ENCODE measurements at places on chromosomes 11 and 22. TPM values are rescaled to one million over a fixed set of nuclear protein-coding genes. Genes with fewer than 3 reads are reported as not detected.
A peak's percentile ranks its signal among the peaks of the same experiment; 100 is the strongest.

DNA sequence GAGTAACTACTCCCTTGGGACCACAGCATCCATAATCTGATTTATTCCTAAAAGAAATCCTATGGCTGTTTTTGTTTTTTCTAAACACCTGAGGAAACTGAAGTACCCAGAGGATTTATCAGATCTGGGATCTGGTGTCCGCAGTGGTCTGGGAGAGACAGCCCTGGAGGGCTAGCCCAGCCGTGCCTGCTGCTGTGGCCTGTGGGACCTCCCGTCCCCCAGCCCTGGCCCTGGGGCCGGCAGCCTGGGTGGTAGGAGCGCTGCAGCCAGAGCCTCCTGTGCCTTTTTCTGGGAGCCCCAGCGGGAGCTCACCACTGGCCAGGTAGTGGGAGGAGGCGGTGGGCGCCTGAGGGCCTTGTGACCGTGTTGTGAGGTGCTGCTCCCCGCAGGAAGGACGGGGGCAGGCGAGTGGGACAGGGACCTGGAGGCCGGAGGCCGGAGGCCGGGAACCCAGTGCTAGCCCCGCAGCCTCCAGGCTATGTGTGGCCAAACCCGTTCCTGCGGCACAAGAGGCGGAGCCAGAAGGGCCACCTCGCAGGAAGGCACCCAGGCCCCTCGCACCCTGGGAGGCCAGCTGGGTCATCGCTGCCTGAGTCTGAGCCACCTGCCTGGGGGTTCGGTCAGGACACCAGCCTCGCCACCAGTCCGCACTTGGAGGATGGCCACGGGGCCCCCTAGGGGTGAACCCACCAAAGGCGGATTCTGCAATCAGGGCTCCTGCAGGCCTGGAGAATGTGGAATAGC is 18.2 kb upstream of the C11orf96 start:
- H3K36me3 ChIP-seq, result no peaks in the 10 kb centered on the region
- DNase-seq, result no peak
- no peak overlapping the region for H3K4me3 ChIP-seq
- H3K27ac ChIP-seq, result no peak overlapping the region
- H3K27me3 ChIP-seq, result no peaks in the 10 kb centered on the region

DNA sequence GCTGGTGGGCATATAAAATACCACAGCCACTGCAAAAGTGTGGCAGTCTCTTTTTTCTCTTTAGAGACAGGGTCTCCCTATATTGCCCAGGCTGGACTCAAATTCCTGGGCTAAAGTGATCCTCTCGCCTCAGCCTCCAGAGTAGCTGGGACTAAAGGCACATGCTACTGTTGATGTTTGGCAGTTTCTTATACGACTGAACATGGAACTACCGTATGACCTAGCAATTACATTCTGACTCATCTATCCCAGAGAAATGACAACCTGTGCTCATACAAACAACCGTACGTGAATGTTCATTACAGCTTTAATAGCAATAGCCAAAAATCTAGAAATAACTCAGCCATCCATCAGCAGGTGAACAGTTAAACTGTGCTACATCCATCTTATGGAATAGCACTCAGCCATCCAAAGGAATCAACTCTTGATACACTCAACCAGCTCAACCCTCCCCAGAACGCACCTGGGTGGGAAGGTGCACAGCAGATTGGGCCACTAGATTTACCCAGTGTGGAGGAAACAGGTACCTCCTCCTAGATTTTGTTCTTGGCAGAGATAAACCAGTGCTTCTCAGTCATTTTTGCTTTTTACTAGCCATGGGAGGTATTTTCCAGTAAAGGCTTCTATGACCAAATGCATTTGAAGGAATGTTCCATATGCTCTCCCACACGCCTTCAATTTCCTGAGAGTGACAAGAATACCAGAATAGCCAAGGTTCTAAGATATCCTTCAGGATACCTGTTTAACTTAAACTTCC is 130.5 kb downstream of the MED15 start:
- H3K27ac ChIP-seq, result no peak overlapping the region
- H3K27me3 ChIP-seq, result no peaks in the 10 kb centered on the region
- no peaks in the 10 kb centered on the region for H3K36me3 ChIP-seq
- DNase-seq, result no peak
- H3K4me3 ChIP-seq, result no peak overlapping the region

GRCh38 chr11:70097783-70098563 is 19.9 kb downstream of the ANO1 start:
- no peak overlapping the region for H3K27ac ChIP-seq
- DNase-seq, result no peak
- peaks cover 56% of the 10 kb centered on the region for H3K36me3 ChIP-seq
- no peaks in the 10 kb centered on the region for H3K27me3 ChIP-seq
- H3K4me3 ChIP-seq, result no peak overlapping the region
- H3K4me1 ChIP-seq, result peaks cover 5% of the 10 kb centered on the region

KCNJ11 gene
- 1.8 TPM for total RNA-seq

DNA sequence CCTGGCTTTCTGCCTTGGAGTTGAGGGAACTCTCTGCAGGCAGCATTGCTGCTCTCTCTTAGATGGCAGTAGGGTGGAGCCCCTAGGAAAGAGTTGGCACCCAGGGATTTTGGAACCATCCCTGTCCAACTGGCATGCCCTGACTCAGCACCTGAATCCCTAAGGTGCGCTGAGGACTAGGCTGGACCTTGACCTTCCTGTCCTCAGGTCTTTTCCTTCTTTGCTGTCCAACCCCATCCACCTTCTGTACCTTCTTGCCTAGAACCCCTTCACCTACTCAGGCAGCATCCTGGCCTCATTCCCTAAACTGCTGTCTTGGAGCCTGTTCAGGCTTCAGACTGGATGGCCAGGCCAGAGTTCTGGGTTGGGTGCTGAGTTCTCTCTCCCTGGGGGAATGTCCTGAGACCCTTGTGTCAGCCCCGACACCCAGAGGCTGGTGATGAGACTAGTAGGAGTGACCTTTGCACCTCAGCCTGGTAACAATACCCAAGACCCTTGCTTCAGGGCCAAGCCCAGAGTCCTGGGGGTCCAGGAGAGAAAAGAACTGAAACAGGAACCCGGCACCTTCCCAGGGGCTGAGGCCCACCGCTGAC is 2.5 kb upstream of the POLD4 start:
- peaks cover 64% of the 10 kb centered on the region for H3K4me1 ChIP-seq
- no peak overlapping the region for H3K4me3 ChIP-seq
- H3K27ac ChIP-seq, result peak overlapping the region; percentile 93
- H3K36me3 ChIP-seq, result no peaks in the 10 kb centered on the region
- no peak for DNase-seq

DNA sequence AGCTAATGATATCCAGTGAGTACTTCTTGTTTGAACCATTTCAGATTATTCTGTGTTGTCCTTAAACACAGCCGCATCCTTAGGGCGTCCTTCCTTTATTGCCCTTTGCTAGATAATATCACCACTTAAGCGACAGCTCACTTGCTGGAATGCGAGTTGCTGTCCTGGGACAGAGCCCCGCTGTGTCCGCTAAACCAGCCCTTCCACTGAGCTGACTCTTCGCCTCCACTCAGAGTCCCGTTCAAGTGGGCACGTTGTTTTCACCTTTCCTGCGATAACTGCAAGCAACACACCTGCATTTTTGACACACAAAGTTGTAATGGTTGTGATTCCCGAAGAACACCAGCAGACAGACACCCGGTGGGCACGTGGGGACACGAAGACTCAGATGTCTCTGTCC is 140.0 kb downstream of the TBC1D22A start:
- no peaks in the 10 kb centered on the region for H3K4me1 ChIP-seq
- H3K27me3 ChIP-seq, result no peaks in the 10 kb centered on the region
- no peak for DNase-seq
- no peak overlapping the region for H3K4me3 ChIP-seq
- H3K27ac ChIP-seq, result no peak overlapping the region

TTC36 gene
- 6.2 TPM for total RNA-seq

DNA sequence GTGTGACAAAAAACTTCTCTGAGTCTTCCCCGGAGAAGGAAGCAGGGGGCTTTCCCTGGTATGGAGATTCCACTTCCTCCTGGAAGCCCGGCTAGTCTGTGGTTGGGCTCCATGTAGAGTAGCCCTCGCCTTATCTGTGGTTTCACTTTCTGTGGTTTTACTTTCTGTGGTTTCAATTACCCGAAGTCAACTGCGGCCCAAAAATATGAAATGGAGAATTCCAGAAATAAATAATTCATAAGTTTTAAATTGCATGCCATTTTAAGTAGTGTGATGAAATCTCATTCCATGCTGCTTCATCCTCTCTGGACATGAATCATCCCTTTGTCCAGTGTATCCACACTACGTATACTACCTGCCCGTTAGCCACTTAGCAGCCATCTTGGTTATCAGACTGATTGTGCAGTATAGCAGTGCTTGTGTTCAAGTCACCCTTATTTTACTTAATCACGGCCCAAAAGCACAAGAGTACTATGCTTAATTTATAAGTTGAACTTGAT is 275.0 kb upstream of the SESN3 start:
- H3K27ac ChIP-seq, result no peak overlapping the region
- no peak overlapping the region for H3K4me3 ChIP-seq
- H3K27me3 ChIP-seq, result peaks cover 24% of the 10 kb centered on the region
- H3K36me3 ChIP-seq, result no peaks in the 10 kb centered on the region

DNA sequence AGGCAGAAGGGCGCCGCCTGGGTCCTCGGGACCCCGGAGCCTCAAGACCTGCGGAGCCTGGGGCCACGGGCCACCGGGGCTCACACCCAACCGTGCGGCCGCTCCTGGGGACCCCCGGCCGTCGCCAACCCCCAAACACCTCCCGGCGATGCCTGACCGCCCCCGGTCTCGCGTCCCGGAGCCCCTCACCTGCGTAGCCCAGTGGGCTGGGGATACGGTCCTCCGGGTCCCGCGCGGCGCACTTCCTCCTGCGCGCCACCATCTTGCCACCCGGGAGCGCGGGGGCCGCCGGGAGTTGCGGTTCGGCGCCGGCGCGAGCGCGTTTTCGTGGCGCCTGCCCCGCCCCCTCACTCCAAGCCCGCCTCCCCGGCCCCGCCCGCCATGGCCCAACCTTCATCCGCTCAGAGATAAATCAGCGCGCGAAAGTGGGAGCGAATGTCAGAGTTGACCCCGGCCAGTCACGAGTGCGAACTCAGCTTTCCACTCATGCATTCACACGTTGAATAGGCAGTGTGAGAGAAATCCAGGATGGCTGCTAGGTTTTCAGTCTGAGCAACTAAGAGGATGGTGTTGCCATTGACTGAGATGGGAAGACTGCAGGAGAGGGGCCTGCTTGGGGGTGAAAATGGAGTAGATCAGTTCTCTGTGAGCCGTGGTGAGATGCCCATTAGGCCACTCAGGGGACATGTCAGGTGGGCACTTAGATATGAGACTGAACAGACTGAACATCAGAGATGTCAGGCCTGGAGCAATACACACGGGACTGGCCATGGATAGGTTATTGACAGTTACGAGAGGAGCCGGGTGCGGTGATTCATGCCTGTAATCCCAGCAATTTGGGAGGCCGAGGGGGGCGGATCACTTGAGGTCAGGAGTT is at the start of gene RRP7A:
TSS of gene RRP7A (minus strand) at position 272 of the 877 bp plus-strand sequence. CDS start at position 262, 10 bp downstream.
- H3K27ac ChIP-seq, result no peak within 1 kb of the TSS
- DNase-seq, result peak; percentile 67
- peak within 1 kb of the TSS; percentile 71 for H3K4me3 ChIP-seq

DNA sequence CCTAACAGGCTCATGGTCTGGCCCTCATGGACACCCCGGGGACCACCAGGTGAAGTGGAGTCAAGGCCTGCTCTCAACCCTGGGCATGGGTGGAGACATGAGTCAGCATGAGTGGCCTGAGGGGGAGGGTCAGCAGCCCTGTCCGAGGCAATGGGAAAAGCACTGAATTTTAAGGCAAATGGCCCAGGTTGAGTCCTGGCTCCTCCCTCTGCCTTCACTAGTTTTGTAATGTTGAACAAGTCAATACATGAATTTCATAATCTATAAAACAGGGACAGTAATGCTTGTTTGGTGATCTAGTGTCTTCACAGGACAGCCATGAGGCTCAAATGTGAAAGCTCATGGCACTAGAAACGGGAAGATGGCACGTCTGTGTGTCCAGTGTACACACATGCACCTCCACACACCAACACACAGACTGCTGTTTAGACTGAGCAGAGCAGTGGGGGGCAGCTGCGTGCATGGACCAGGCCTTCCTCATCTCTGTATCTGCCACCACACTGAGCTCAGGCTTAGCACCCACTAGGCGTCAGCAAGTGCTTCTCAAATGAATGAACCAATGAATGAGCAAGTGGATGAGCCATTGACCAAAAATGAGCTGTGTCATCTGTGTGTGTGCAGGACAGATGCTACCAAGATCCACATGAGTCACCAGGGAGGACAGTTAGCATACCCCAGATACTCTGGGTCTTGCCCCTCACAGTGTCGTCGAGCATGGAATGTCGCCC is 63.4 kb downstream of the NRXN2 start:
- H3K36me3 ChIP-seq, result no peaks in the 10 kb centered on the region
- H3K4me3 ChIP-seq, result no peak overlapping the region
- H3K27me3 ChIP-seq, result no peaks in the 10 kb centered on the region
- DNase-seq, result peak; percentile 93
- peak overlapping the region; percentile 73 for H3K27ac ChIP-seq

CHRM1 gene
- not detected for total RNA-seq

DNA sequence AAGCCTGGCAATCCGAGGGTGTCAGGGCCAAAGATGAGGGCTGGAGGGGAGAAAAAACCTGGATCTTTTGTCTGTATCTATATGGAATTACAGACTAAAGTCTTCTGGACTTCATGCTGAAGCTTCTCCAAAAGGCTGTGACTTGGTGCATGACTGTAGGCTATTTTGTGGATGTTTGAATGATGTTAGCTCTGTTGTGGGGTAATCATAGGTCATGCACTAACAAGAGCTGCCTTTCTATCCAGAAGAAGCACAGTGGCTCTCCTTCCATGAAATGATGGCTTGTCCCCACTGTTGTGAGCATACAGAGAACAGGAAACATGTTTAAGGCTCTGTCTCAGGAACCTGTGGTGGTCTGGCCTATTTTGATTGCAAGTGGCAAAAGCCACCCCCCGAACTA is 263.3 kb upstream of the PLET1 start:
- no peak for DNase-seq
- H3K4me3 ChIP-seq, result no peak overlapping the region
- H3K27ac ChIP-seq, result no peak overlapping the region
- peaks cover 50% of the 10 kb centered on the region for H3K27me3 ChIP-seq
- H3K4me1 ChIP-seq, result no peaks in the 10 kb centered on the region

GRCh38 chr11:110174645-110175310 is 81.6 kb downstream of the ZC3H12C start:
- no peak overlapping the region for H3K27ac ChIP-seq
- H3K4me1 ChIP-seq, result no peaks in the 10 kb centered on the region
- H3K4me3 ChIP-seq, result no peak overlapping the region
- H3K36me3 ChIP-seq, result no peaks in the 10 kb centered on the region
- no peak for DNase-seq
- H3K27me3 ChIP-seq, result no peaks in the 10 kb centered on the region

PAMR1 gene
- not detected for total RNA-seq

- no peak for DNase-seq
- peaks cover under 1% of the 10 kb centered on the region for H3K4me1 ChIP-seq
- no peak overlapping the region for H3K4me3 ChIP-seq
Measured at GRCh38 chr22:40050258-40050657, 55.5 kb downstream of the FAM83F start.

MN1 gene
- 3.1 TPM for total RNA-seq

GRCh38 chr22:19173047-19174035 is 5.2 kb downstream of the SLC25A1 start:
- H3K36me3 ChIP-seq, result no peaks in the 10 kb centered on the region
- H3K4me3 ChIP-seq, result peak overlapping the region; percentile 96
- H3K4me1 ChIP-seq, result peaks cover 22% of the 10 kb centered on the region
- DNase-seq, result no peak
